CD4-positive, alpha-beta T cell treated with Interferon alpha-2 for 1 hour (primary cell): ENCODE measurements at places on chromosomes 1 and 21.

DNA sequence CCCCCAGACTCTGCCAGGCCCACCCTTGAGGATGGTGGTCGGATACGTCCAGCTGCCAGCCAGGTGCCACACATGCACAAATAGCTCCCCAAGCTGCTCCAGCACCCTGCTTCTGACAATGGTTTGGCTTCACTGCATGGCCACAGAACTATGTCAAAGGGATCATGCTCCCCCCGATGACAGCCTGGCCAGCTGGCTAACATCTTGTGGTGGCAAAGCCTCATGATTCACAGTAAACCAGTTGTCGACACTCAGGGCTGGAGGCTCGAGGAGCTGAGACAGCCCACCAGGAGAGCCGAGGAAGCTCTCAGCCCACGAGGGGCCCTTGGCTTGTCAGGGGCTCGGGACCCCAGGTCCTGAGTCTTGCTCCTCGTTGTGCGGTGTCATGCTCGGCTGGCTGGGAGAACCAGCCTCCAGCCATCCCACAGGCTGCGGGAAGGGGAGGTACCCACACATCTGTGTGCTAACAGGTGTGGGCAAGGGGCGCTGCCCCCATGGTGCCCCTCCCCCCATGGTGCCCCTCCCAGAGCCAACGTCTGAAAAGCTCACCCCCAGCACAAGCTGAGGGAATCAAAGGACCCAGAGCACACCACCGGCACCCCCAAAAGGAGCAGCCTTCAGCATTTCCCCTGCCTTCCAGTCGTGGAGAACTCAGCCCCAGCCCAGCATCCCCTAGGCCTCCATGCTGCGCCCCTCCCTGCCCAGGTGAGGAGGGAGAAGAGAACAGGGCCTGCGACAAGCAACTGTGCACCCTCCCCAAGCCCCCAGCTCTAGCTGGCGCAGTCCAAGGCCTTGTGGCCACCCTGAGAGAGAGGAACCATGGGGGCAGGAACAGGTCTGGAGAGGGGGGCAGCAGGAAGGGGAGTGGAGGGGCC, 41.2 kb downstream of the KIF21B start:
- no peak for DNase-seq

DNA sequence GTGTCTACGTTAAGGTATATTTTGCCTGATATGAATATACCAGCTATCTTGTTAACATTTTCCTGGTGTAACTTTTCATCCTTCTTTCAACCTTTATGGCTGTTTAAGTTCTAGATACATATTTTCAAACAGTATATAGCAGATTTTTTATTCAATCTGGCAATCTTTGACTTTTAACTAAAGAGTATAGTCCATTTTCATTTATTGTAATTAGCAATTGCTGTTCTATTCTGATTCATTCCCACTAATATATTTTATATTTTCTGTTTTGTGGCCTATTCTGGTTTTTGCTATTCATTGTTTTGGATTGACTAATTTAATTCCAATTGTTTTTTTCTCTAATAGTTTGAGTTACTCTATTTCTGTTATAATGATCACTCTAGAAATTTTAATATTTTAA, 7.3 kb upstream of the C1orf162 start:
- DNase-seq = no peak

DNA sequence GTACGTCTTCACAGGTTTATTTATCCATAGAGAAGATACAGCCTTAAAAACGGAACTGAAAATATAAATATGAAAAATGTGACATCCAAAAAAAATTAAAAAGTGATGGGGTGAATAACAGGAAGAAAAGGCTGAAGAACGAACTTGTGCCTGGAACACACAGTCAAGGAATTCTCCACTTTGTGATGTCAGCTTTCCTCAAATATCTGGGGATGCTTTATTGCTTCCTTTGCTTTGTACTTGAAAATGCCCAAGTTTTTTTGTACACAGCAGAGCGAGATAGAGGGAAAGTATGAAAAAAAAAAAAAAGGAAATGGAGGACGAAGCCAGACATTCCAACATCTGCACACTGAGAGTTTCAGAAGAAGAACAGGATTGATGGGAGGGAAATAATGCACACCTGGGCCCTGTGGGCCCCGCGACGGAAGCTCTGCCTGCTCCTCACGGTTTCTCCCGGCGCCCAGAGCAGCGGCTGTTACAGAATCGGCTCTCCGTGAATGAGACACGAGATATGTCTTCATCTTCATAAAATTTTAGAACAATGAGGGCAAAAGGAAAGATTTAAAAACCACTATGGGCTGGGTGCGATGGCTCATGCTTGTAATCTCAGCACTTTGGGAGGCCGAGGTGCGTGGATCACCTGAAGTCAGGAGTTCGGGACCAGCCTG, 10.0 kb upstream of the LRRC3 start:
- no peak for DNase-seq

GRCh38 chr1:22190251-22190650, 47.4 kb upstream of the WNT4 start:
- no peak for DNase-seq

- no peak for DNase-seq
Measured at GRCh38 chr1:82777240-82777639, 976.5 kb downstream of the ADGRL2 start.

DNA sequence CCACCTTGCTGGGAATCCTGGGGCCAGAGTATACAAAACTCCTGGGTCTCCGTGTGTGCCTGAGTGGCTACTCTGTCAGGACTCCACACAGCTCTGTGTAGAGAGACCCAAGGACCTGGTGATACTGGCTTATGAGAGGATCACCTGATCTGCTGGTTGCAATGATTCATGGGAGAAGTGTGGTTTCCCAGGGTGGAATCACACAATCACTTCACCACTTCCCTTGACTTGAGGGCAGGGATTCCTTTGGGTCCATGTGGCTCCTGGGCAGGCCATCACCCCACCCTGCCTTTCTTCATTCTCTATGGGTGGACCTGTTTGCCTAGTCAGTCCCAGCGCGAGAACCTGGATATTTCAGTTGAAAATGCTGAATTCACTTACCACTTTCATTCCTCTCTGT, 13.3 kb downstream of the PRSS38 start:
- no peak for DNase-seq

- no peak for DNase-seq
Measured at GRCh38 chr1:160022330-160023310, 9.2 kb downstream of the PIGM start.

DNA sequence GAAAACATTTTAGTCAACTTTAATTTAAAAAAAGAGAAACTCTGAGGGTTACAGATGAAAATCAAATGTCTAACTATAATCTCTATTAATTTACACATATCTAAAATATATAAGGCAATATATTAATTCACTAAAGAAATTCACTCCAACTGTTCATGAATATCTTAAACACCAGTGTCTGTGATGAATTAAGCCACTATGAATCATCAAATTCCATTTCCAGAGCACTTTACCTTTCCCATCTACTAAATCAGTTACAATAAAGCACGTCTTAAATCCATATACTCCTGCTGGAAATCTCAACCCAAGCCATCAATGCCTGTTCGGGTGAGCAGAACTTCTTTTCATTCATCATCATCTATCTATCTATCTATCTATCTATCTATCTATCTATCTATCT, 4.3 kb downstream of the TAF5L start:
- no peak for DNase-seq

DNA sequence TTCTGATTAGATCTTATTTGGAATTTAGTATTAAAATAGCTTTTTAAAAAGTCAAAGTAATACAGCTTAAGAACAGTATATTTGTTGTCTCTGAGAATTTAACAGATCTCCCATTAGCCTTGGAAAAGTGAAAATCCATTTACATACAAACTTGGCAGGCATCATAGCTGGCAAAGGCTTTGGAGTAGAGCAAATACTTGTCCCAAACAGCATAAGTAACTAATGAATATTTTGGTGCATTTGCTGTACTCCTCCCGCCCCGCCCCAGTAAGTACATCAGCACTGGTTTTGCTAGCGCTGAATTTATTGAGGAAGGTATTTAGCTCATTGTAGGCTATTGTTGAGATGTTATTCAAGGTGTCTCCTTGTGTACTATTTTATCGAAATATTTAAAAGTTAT, 417.7 kb upstream of the KAZN start:
- DNase-seq = no peak

DNA sequence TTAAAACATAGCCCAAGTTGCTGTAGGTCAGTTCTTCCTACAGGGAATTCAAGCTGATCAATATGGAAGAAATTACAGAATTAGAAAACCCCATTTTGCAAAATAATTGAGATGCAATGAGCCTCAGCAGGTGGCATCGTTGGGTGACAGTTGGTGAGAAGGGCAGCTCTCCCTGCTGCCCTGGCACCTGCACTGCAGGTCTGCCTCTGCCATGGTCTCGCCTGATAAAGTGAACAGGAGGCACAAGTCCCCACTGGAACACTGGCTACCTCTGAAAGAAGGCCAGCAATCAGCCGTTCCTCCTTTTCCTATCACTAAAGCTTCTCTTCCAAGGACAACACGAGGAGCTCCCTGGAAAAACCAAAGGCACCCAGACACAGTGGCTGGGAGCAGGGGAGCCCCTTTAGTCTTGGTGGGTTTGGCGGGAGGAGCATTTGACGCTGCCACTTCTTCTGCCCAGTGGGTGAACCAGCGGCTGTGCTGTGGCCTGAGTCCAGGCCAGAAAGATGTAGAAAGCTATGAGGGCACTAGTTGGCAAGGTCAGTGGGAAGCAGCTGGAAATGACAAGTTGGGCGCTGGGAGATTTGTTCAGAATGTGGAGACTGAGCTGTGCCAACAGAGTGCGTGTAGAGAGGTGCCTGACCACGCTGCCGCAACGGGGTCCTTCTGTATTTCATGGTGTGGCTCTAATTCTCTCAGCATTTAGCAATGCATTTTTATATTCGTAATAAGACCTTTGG, 93.1 kb downstream of the RIPK4 start:
- no peak for DNase-seq

- DNase-seq = no peak
Measured at GRCh38 chr1:100607628-100608240, 69.8 kb downstream of the GPR88 start.

DNA sequence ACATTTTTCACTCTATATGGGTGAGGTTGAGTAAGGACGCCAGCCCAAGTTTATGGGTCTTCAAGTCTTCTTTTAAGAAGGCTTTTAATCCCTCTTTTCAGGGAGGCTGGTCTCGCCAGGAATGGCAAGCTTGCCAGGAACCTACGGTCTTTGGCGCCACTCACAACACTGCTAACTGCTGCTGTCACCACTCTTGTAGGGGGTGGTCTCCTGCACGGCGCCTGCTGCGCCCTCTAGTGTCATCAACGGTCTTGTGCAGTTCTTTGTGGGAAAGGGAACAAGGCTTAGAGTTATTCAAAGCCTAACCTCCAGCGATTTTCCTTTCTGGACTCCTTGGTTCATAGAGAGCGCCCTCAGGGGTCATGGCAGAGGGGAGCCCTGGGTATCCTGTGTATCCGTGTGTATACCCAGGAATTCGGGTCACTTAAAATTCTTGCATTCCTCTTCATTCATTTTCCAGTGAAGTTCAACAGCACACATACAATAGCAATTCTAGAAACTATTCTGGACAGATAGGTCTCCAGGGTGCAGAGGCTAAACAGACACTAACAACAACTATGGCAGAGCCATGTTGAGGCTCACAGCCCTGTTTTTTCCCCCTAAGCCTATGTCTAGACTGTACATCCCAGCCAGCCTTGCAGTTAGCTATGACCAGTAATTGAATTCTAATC, 392.8 kb upstream of the CAMK1G start:
- no peak for DNase-seq

GRCh38 chr1:183514235-183514634, 41.9 kb downstream of the SMG7 start:
- no peak for DNase-seq

GRCh38 chr1:77671836-77672235, 10.6 kb downstream of the ZZZ3 start:
- no peak for DNase-seq

DNA sequence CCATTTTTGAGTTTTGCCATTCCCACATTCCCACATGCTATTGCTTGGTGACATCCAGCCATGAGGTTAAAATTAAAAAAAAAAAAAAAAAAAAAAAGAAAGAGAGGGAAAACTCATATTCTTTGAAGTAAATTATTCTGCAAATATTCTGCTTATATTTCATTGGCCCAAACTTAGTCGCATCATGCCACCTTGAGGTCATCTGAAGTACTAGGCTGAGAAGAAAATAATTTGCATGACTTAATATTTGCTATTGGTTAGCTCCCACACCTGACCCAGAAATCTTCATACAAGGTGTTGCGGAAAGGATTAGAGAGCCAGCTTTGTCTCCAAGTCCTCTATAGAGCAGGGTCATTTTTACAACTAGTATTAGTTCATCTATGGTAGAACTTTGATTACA, 2206.0 kb downstream of the MRPL39 start:
- no peak for DNase-seq

GRCh38 chr1:205502111-205502810, 2.2 kb upstream of the CDK18 start:
- no peak for DNase-seq

- DNase-seq = no peak
Measured at GRCh38 chr1:94143173-94143808, 22.3 kb upstream of the ABCA4 start.

DNA sequence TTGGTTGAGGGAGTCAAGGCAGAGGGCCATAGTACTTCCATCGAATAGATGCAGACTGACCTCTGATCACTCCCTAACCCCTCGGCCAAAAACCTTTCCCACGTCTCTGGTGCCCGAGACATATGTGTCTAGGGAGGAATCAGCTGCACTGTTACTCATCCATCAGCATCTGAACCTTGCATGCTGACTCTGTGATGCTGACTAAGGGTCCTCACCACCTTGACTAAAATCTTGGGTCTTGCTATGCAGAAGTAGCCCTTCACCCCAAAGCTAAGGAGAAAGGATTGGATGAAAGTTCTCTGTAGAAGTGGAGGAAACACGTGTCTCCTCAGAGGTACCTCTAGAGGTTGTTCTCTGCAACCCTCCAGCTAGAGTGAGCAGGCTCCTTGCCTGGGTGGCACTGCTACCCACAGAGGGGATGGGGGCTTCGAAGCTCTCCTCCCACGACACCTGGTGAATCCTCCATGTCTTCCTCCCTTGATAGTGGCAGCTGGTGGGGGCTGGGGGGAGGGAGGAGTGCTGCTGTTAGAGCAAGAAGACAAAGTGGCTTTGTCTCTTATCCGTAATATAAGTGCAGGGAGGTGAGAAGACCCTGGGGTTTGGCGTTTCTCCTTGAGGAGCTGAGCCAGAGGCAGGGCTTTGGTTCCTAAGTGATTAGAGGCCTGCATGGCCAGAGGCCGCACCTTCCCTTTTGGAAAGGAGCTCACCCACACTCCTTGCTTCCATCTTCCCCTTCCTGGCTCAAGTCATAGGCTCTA, 45.1 kb downstream of the ATP2B4 start:
- no peak for DNase-seq

DNA sequence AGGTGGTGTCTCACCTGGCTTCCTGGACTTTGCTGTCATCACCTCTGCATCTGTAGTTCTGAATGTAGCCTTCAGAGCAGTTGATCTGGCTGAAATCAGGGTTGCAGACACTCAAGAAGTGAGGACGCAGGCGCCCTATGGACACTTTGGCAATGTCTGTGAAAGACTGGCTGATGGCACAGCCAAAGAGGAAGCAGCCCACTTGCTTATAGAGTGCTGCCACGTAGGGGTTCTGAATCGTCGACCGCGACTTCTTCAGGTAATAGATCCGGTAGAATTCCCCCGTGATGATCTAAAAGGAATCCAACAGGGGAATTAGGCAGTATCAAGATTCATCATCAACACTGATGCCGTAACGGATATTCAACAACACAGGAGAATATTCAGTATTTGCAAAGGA, 55.1 kb downstream of the PLPP3 start:
- no peak for DNase-seq
